NCI-H524 (cell line): ENCODE measurements at places on chromosomes 1 and 21.
A peak's percentile ranks its signal among the peaks of the same experiment; 100 is the strongest.

DNA sequence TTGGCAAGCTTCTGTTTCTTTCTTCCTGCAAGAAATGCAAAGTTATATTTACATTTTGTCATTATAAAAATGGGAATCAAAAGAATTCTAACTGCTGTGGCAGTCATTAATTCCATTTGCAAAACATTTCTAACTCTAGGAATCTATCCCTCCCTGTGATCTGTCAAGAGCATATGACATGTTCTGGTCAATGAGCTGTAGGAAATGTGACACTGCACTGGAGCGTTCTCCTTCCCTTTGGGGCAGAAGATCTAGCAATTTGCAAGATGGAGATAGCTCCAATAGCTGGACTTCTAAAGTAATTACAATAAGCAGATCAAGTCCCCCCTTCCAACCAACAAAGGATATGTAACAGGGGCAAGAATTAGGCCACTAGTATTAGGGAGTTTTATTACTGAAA lies 6.3 kb downstream of the TOMM20 start:
- no peak for DNase-seq

GRCh38 chr21:31753949-31754707 lies 22.2 kb upstream of the SCAF4 start:
- no peak for DNase-seq

DNA sequence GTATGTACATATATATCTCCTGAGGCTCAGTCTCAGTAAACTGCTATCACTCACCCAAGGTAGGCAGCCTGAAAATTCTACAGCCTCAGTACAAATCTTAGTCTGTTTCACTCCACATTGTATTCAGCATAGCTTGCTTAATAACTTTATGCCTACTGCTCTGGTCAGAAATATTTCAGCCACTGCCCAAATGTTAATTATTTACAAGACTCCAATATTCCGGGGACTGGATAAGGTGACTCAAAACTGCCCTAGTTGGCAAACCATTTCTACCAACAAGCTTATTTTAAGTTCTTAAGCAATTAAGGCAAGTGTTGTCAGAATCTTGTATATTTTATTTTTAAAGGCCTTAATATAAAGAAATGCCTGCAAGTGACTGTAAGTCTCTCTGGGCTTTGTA lies 114.8 kb downstream of the LRRIQ3 start:
- no peak for DNase-seq

GRCh38 chr1:235579891-235580290 lies 69.7 kb downstream of the GNG4 start:
- DNase-seq = no peak

DNA sequence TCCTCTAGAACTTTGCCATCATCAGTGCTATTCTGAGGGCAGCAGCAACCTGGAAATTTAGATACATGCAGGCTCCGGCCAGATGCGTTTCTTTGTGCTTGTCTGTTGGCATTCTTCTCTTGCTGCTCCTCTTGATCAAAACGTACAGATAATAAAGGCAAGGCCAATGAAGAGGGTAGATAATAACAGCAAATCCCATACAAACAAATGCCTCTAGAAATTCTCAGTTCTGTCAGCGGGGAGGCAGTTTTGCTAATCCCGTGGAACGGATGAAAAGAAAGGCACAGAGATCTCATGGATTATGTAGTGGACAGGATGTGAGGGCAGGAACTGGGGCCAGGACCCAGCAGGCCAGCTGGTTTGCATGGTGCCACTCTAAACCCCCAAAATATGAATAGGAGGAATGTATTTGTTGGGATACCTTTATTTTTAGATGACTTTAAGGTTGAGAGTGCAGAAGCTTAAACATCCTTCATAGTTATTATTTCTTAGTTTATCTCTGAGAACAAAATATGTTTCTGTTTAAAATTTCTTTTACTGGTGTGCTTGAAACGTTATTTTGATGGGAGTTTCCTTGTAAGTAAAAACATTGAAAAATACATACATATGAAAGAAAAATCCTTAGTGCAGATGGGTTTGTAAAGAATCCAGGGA lies 1.5 kb downstream of the ITSN1 start:
- DNase-seq = peak; percentile 44

- DNase-seq = no peak
Observed at GRCh38 chr1:55703726-55704363, 488.7 kb upstream of the USP24 start.

GRCh38 chr1:61215676-61216289 lies 133.4 kb downstream of the NFIA start:
- no peak for DNase-seq

DNA sequence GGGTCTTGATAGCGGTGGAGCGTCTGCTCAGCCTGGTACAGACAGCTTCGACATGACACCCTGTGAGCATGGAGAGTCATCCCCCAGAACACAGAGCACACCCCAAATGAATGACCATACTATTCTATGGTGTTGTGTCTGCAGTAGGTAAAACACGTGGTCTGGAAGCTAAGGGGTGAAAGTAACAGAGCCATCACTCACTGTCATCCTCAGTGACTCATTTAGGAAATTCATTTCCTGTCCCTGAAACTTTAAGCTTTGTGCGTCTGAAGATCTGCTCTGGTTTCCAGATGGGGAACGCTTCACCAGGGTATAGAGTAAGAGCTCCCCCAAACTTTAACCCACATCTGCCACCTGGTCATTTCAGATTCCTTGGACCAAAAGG lies 94.8 kb upstream of the DISP3 start:
- no peak for DNase-seq

DNA sequence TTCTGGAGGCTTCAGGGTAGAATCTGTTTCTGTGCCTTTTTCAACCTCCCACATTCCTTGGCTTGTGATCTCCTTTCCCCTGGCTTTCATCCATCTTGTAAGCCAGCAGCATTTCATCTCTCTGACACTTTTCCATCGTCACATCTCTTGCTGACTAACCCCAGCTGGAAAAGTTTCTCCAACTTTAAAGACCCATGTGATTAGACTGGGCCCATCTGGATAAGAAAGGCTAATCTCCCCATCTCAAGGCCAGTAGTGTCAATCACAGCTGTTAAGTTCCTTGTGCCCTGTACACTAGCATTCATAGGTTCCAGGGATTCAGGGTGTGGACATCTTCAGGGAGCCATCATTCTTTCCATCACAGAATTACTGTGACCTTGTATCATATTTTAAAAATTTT lies 452.1 kb downstream of the TTLL7 start:
- DNase-seq = no peak

- DNase-seq = no peak
Observed at GRCh38 chr1:154191990-154192461, at the start of gene TPM3. TSS of gene TPM3 (minus strand) at chr1:154192100. CDS start at chr1:154192018, 82 bp downstream.

GRCh38 chr1:31401241-31401640 lies 11.8 kb upstream of the SERINC2 start:
- DNase-seq = no peak

DNA sequence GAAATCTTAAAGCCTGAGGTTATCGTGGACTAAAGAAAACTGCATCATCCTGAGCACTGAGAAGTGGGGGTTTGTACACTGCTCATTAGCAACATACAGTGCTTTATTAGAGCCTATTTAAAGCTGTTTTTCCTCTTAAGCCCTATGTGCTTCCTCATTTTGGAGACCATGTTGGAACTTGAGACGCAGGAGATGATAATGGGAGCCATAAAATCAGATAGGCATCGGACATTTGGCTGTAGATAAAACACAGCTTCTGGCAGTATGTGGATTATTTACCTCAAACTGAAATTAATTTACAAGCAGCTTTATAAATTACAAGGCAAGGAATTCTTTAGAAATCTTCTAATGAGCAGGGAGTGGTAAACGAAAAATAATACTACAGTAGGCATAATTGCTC lies 147.7 kb upstream of the IVNS1ABP start:
- DNase-seq = no peak

- DNase-seq = peak; percentile 74
Observed at GRCh38 chr1:161159087-161159912, at the start of gene USP21. TSS of gene USP21 (plus strand) at chr1:161159500. CDS start at chr1:161160641, 1,141 bp downstream.

DNA sequence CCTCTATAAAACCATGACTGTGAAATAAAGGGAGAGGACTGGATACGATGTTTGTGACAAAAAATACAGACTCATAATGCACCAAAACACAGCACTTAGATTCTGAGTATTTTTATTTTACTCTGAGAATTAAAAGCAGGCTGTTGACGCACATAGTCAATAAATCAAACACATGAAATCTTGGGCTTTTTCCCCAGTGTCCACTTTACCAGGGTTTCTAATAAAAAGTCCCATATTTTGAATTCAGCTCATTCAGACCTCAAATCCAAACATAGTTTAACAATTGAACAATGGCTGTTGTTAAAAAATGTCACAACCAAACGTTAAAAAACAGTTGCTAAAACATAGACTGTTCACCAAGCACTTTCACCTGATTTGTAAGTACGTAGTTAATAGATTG lies 553.4 kb downstream of the LTN1 start:
- no peak for DNase-seq

- no peak for DNase-seq
Observed at GRCh38 chr1:227170361-227171166, 147.7 kb downstream of the CDC42BPA start.

DNA sequence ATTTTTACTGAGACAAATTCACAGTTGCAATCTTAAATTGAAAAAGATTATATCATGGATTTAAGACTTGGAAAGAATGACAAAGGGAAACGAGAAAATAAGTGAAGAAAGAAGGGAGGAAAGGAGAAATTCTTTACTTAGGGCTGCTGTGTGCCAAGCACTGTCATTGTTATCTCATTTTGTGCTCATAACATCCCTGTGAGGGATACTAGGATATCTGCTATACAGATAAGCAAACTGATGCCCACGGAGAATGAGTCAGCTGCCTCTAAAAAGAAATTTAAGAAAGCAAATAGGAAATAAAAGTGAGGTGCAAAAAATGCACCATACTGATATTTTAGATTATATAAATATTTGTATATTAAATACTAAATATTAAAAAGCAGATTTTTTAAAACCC lies 183.6 kb upstream of the NR5A2 start:
- no peak for DNase-seq

GRCh38 chr1:63325279-63325985 lies 3.1 kb downstream of the FOXD3 start:
- no peak for DNase-seq

DNA sequence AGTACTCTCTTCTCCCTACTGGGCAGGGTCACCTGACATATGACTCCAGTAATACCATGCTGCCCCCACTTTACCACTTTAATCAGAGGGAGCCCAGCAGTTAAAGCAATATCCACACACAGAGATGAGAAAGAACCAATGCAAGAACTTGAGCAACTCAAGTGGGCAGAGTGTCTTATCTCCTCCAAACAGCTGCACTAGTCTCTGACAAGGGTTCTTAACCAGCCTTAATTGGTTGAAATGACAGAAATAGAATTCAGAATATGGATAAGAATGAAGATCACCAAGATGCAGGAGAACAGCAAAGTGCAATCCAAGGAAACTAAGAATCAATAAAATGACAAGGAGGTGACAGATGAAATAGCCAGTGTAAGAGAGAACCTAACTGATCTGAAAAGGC lies 91.0 kb downstream of the KCNT2 start:
- DNase-seq = no peak

DNA sequence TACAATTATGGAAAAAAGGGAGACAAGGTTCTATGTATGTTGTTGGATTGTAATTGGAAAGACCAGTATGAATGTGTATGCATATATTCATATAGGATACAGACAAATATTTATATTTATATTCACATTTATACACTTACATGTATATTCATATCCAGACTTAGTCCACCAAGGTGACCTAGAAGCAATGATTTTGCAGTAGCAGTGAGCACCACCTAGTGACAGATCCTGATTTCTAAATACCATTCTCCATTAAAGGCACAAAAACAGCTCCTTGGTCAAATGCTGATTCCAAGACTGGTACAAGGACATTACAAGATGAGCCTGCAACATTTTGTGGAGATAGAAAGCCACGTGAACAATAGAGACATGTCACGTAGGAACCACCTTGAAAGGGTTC lies 153.4 kb downstream of the SDCCAG8 start:
- DNase-seq = peak; percentile 62

DNA sequence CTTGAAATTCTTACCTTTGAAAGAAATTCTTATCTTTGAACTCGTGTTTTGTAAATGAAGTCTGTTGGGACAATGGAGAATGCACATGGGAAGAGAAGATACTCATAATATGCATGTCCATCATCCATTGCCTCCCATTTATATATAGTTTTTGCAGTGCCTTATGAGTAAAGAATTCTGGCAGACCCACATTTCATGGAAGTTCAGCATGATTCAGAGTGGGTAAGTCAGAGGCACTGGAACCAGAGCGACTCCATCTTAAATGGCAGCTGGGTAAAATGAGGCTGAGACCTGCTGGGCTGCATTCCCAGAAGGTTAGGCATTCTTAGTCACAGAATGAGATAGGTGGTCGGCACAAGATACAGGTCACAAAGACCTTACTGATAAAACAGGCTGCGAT lies 13.8 kb downstream of the LAX1 start:
- DNase-seq = no peak

DNA sequence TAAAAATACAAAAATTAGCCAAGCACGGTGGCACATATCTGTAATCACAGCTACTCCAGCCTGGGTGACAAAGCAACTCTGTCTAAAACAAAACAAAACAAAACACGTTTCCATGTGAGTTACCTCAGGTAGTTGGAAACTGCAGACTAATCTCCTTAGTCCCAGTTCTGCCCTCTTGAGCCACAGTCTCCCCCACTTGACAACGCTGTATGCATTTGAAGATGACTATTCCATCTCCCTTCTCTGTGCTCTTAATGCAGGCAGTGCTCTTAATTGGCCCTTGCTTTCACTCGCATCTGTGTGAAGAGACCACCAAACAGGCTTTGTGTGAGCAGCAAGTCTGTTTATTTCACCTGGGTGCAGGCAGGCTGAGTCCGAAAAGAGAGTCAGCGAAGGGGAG lies 19.6 kb upstream of the DHCR24 start:
- no peak for DNase-seq

DNA sequence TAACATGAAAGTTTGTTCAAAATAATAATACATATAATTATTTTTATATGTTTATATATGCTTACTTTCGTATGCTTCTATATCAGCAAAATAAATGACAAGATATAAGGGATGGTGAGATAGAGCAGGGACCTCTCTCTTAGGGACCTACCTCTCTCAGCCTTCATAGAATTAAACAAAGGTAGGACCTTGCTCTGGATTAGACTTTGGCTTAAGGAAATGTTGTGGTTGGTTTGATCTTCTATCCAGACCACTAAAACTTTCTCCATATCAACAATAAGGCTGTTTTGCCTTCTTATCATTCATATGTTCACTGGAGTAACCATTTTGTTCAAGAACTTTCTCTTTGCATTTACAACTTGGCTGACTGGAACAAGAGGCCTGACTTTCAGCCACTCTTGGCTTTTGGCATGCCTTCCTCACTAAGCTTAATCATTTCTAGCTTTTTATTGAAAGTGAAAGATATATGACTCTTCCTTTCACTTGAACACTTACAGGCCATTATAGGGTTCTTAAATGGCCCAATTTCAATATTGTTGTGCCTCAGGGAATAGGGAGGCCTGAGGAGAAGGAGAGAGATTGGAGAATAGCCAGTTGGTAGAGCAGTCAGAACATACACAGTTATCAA lies 14.4 kb downstream of the FRRS1 start:
- no peak for DNase-seq

- DNase-seq = no peak
Observed at GRCh38 chr1:31703431-31704270, at the start of gene COL16A1. TSS of gene COL16A1 (minus strand) at chr1:31704017. CDS start at chr1:31702193, 1,824 bp downstream.
